ENCODE measurements at places on chromosomes 2 and 18.

DNA sequence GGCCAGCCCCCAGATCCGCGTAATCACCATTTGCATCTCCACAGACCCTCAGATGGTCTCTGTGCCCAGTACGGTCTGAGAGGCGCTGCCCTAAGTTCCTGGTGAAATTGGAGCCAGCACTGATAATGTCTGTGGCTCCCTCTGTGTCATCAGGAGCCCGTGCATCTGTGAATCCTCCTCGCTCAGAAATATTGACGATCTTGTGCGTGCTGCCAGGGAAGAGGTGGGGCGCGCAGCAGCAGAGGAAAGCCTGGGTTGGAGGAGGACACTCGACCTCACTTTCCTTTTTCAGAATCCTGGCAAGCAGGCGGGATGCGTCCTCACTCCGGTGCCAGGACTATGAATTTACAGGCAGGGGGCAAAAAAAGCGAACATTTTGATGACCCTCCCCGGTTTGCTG is 686.1 kb upstream of the SALL3 start:
- no peak for DNase-seq

GRCh38 chr2:54092940-54093339 is 22.5 kb upstream of the ACYP2 start:
- DNase-seq = no peak

- no peak for DNase-seq
These were observed 87.8 kb upstream of the EML6 start for GRCh38 chr2:54635554-54636152.

GRCh38 chr18:2907550-2908135 is 60.8 kb downstream of the EMILIN2 start:
- no peak for DNase-seq

GRCh38 chr2:115678129-115678528 is 1235.7 kb downstream of the DPP10 start:
- DNase-seq = no peak

- DNase-seq = no peak
These were observed 106.7 kb downstream of the DYSF start for GRCh38 chr2:71559828-71560637.

GRCh38 chr2:172843266-172843582 is 107.6 kb downstream of the RAPGEF4 start:
- DNase-seq = no peak

GRCh38 chr2:46263347-46263746 is 33.9 kb upstream of the EPAS1 start:
- DNase-seq = no peak

- no peak for DNase-seq
These were observed 1069.2 kb upstream of the SLC39A10 start for GRCh38 chr2:194587739-194588270.

DNA sequence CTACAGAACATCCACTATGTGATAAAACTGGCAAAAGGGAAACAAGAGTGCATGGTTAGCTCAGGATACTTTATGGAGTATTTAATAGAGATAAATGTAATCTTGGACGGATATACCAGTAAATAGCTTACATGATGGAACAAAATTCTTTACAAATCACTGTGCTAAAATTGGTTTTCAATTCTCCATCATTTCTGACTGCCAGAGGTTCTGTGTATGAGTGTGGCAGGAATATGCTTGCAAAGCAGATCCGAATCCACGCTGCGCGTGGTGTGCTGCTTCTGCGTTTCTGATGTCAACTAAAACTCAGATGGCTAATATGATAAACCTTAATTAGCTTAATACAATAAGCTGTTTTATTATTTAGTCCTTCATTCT is 2.1 kb downstream of the ZNF532 start:
- no peak for DNase-seq

DNA sequence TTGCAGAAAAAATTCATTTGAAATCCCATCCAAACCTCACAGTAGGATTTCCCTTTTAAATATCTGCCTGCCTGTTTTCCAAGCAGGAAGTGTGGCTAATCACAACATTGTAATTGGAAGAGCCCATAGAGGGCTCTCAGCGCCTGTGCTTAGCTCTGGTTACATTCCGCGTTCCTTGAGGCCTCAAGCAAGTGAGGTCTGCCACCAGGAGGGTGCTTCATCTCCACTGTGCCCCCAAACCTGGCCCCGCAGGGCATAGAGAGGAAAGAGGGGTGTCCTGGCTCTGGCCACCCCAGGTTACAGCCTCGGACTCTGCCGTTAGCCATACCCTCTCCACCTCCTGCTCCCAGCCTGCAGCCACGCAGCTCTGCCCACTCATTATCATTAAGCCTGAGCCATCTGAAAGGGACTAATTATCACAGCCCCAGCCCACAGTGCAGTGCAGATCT is 214.8 kb downstream of the SP3 start:
- peak; percentile 15 for DNase-seq

- DNase-seq = no peak
These were observed 280.0 kb downstream of the FIGN start for GRCh38 chr2:163455815-163456214.

- DNase-seq = no peak
These were observed 200.5 kb upstream of the HDAC4 start for GRCh38 chr2:239601201-239601851.

DNA sequence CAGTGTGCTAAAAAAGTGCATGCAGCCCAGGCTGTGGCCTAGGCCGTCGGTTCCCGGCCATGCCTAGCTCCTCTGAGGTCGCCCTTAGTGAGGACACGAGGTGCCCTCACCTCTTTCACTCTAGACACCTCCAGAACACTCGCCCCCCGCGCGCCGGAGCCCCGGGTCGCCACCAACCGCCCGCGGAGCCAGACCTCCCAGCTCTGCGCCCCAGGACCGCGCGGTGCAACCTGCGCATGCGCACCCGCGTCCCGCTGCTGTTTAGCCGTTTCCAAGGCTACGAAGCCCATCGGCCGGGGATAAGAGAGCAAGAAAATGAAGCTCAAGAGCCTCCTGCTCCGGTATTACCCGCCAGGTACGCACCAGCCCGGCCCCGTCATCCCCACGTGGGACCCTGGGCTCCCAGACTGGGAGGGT is at the start of gene DAW1:
Gene DAW1, plus strand, starts transcription at position 257 of the 417 bp plus-strand sequence. Its CDS starts 59 bp downstream, at position 316.
- DNase-seq = peak; percentile 21

DNA sequence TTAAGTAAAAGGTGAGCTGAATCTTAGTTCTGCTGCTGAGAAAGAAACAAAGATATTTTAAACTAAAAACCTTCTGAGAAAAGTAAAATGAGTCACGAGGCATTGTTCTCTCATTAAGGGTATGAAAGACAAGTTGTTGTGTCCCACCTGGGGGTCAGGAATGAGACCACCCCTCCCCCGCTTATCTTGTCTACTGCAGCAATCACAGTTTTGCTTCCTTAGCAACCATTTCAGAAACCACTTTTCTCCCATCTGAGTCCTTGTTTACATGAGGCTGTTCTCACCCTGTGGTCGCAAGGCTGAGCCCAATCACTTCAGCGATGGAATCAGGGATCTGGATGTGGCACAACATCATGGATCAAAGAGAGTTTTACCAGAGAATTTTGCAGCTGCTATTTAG is 377.6 kb upstream of the NETO1 start:
- DNase-seq = no peak

GRCh38 chr2:240514631-240515030 is 43.2 kb downstream of the ANKMY1 start:
- no peak for DNase-seq

DNA sequence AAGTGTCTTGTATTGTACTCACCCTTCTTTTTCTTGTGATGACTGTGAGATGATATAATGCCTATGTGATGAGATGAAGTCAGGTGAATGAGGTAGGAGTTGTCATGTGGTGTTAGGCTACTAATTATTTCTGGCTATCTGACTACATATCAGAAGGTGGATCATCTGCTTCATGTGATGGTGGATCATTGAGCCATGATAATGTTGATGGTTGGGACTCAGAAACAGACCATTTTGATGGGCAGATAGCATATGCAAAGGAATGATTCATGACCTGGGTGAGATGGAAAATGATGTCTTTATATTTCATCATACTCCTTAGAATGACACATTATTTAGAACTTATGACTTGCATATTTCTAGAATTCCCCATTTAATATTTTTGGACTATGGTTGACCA is 19.5 kb downstream of the ANKRD30B start:
- DNase-seq = no peak

GRCh38 chr2:117921520-117921919 is 92.3 kb downstream of the CCDC93 start:
- DNase-seq = no peak

DNA sequence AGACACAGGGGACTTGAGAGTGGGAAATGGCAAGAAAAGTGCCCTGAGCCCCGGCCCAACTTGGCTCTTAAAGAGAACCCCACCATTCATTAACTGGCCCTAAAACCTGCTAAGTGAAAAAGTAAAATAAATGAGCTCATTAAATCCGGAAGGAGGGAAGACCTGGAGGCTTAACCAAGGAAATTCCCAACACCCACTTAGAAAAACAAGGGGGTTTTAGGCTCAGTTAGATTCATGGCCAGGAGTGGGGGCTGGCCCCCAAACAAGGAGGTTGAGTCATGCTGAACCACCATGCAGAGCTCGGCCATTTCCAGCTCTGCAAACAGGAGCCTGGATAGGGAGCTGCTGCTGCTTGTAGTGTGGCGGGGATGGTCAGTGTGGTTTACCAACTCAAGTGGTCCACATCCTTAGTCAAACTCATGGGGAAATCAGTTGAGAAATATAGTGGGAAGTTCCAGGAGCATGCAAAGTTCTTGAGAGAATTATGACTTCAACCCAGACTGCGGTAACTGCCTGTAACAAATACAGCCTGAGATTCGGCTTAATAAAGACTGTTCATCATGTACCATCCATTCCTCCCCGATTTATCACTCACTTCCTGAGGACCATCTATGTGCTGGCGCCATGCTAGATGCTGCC is 39.7 kb upstream of the MRPL19 start:
- peak; percentile 69 for DNase-seq

DNA sequence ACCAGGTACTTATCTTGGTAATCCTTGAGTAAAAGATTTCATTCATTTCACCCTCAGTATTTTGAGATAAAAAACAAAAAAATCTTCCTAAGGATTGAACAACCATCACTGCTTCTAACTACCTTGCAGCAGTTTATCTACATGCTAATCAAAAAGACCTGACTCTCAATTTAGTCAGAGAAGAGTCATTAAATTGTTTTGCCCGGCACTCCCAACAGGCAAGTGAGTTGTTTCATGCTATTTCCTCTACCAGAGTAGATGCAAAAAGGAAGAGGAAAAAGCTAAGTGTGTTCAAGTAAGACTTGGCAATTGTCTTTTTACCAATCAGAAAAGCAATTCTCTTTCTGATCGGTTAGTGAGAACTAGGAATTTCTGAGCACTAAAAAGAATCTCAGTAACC is 39.5 kb downstream of the MYO5B start:
- DNase-seq = no peak

DNA sequence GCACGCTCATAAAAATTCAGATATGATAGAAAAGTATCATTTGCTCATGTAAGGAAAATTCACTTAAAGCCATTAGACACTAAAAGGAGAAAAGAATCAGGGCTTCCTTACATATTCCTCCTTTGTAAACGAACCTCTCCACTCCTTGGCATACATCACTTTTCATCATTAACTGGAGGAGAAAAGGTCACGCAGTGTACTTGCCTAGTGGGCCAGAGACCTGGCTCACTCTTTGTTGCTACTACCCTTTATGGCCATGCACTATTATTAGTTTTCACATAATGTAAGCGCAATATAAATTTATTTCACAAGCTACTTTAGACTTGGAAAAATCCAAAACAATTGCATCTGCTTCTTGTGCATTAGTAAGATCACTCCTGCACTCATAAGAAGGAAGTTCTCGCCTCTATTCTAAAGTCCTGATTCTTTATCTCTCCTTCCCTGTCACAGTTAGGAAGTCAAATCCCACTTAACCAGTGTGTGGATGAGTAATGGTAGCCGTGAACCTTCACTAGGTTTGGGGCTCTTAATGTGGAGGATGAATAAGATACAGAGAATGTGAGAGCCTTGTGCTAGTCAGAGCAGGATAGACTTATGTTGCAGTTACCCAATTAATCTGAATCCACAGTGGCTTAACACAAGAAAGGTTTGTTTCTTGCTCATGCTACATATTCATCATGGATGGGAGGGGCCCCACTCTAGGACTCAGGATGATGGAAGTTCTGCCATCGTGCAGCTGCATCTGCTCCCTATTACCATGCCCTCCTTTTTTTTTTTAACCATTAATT is 115.0 kb upstream of the GLS start:
- peak; percentile 44 for DNase-seq

DNA sequence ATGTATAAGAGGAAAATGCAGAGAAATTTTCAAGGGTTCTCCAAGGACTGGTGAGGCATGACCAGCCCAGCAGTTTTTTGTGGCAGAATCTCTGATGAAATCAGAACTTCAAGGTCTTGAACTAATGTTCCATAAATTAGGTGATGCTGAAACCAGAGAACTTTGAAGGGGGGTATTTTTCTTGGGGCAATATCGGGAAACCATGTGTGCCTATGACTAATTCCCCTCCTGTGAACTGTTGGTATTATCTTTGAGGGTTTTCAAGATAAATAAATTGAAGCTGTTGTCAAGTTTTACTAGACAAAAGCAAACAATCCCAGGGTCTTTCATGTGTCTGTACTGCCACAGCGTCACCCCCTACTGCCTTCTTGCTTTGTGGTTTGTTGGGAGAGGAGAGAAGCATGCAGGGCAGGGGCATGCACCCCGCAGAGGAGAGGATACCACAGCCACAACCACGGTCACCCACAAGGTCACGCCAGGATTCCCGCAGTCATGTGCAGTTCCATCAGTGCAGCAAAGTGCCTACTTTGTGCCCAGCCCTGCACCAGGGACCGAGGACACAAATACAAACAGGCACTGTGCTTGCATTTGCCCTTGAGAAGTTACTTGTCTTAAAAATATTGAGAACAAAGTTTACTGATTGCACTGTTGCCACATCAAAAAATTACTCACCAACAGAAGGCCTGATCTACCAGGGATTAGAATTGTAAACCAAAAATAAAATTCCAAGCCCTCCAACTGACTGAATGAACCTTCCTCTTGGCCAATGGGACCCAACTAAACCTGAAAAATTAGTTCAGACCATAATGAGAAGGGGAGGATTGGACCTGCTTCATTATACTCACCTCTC is 413.3 kb upstream of the TRIB2 start:
- DNase-seq = no peak

DNA sequence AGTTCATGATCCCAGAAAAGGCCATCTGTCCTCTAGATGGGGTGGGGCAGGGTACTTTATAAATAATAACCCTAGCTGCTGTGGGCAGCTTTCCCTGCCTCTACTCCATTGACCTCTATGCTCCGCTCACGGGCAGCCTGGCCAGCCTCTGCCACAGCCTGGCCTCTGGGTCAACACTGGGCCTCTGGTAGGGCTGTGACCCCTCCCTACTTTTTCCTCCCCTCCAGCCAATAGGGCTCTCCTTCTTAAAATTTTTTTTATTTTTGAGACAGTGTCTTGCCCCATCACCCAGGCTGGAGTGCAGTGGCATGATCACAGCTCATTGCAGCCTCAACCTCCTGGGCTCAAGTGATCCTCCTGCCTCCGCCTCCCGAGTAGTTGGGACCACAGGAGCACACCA is 4.1 kb upstream of the GAREM2 start:
- no peak for DNase-seq

- no peak for DNase-seq
These were observed 77.1 kb upstream of the TNP1 start for GRCh38 chr2:216936954-216937357.

DNA sequence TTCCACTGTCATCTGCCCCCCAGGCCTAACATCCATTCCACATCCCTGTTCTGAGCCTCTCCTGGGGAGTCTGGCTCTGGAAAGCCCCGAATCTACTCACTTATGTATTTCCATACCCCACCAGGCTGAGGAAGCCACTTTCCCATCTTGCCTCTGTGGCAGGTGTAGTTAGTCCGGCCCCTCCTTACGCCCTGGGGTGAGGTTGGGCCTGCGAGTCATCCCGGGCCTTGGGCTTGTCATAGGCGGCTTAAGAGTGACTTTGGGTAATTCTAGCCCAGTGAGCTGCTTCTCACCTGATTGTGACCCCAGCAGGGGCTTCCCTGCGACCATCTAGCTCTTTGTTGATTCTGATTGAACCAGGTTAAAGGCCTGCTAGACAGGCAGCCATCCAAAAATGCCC is 21.1 kb downstream of the PCARE start:
- no peak for DNase-seq

Measured in fibroblast of skin of left biceps (primary cell).